ENCODE measurements at places on chromosomes 2 and 18.

- DNase-seq = no peak
Observed at GRCh38 chr18:12943215-12943614, 4.6 kb upstream of the SEH1L start.

DNA sequence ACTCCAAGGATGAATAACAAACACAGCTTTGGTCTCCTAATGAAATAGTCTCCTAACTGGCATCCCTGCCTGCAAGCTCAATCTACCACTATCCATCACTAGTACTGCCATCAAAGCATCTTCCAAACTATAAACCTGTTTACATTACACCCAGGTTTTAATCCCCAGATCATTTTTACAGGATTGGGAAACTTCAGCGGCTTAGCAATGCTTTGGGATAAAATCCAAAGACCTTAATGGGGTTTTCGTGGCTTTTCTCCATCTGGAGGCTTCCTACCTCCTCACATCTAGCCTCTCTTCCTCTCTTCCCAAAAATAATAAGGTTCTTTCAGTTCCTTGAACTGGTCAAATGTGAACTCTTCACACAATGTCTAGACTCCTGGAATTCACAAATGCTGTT is 92.2 kb upstream of the SETBP1 start:
- no peak for DNase-seq

- no peak for DNase-seq
Observed at GRCh38 chr2:169693360-169693759, 845 bp downstream of the CFAP210 start.

DNA sequence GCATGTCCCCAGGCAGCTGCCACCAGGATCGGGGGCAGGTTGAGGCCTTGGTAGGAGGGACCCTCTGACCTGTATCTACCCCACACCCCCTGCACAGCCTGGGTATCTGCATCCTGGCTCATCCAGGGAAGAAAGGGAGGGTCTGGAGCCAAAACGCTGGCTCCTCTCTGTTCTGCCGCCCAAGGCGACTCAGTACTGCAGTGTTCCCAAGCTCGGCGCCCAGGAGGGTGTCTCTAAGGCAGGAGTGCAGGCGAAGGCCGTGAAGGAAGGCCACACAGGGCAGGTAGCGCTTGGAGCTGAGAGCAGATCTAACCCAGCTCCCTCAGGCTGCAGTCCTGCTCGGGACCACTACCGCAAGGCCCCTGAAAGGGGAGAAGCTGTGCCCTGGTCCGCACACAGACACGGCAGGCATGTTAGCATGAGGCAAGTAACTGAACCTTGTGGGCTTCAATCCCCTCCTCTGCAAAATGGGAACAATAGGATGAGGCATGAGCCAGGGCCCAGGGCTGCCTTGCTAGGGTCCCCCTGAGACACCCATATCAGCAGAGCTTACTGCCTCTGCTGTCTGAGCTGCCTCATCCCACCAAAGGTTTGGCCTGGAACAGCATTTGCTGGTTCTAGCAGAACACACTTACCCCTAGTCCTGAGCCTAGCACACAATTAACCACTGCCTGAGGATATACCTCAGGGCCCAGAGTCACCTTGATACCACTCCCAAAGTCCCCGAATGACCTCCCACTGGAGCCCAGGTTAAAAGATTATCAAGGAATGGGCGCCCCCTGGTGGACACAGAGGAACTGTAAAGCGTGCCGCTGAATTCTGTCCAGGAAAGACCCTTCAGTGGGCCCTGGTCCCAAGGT is 6.5 kb downstream of the PTMA start:
- DNase-seq = peak; percentile 79

- DNase-seq = no peak
Observed at GRCh38 chr2:102698369-102699111, 63.3 kb upstream of the TMEM182 start.

- DNase-seq = no peak
Observed at GRCh38 chr2:133596701-133597393, 28.6 kb upstream of the NCKAP5 start.

GRCh38 chr2:113328043-113328442 is 49.3 kb upstream of the PAX8 start:
- DNase-seq = no peak

Measured in Right ventricle myocardium superior (tissue), 1 donor.